ENCODE measurements at places on chromosomes 7 and 10.

DNA sequence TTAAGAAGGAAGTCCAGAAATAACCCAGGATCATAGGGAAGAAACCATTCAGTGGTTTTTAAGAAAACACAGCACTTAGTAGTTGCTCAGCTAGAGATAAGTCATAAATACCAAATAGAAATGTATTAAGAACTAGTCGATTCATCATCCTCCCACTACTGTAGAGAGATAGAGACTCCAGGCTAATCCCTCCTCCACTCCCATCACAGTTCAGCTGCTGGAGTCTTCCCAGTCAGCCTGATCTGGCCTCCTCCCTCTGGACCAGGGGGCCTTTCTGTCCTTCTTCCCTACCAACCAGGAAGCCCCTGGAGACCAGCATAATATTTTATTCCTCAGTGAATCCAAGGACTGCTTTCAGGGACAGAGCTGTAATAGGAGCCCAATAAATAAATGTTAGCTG lies 294.1 kb upstream of the YAE1 start:
- no peak for DNase-seq

DNA sequence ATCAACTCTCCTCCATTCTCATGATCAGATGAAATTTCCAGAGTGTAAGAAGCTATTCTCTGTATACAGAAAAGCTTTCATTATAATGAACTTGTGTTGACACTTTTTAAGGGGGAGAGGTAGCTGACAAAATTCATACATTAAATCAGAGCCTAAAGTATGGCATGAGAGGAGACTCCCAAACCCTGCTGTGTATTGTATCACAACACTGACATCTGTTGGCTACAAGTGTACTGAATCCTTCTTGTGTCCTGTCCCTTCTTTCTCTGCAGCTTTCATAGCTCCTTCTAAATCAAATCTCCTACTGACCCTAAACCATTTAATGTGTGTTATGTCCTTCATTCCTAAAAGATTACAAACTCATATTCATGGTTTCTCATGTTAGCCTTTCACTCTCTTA lies 70.9 kb downstream of the GCC1 start:
- DNase-seq, result peak; percentile 28

DNA sequence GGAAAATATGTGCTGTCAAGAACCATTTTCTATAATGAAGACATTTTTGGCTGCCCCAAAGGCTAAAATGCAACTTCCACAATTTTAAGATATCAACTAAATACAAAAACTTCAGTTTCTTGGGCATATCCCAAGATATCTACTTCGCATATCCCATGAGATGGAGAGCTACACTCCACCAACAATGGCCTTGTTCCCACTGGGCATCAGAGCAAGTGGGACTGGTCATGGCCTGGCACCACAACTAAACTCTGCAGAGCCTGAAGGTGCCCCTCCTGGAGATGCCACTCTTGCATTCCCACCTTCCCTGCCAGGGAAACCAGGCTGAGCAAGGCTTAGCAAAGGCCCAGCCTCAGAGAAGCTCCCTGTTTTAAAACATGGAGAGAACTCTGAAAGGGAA lies 75.8 kb upstream of the LRRC17 start:
- no peak for DNase-seq

GRCh38 chr7:21327422-21328409 lies 100.2 kb upstream of the SP4 start:
- no peak for DNase-seq

GRCh38 chr10:1368842-1369171 lies 312.6 kb downstream of the WDR37 start:
- peak; percentile 8 for DNase-seq

- no peak for DNase-seq
Observed at GRCh38 chr10:44458671-44459413, 73.9 kb upstream of the CXCL12 start.

GRCh38 chr10:113705344-113705652 lies 25.6 kb downstream of the CASP7 start:
- DNase-seq, result no peak

- no peak for DNase-seq
Observed at GRCh38 chr7:157690833-157691585, 354.2 kb downstream of the DNAJB6 start.

DNA sequence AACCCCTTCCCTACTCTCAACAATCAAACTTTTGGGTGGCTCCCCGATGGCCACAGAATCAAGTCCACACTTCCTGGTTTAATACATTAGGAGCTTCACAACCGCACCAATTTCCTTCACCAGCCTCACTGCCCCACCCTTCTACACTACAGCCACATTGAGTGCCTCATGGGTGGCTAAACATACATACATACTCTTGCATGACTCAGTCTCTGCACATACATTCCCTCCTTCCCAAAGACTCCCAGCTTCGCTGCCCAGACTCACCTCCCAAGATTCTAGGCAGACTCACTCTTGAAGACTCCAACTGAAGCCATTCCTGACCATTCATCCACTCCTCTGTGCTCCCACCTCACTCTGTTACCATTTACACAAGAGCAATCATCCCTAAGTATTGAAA lies 15.9 kb downstream of the VPS41 start:
- DNase-seq, result no peak

DNA sequence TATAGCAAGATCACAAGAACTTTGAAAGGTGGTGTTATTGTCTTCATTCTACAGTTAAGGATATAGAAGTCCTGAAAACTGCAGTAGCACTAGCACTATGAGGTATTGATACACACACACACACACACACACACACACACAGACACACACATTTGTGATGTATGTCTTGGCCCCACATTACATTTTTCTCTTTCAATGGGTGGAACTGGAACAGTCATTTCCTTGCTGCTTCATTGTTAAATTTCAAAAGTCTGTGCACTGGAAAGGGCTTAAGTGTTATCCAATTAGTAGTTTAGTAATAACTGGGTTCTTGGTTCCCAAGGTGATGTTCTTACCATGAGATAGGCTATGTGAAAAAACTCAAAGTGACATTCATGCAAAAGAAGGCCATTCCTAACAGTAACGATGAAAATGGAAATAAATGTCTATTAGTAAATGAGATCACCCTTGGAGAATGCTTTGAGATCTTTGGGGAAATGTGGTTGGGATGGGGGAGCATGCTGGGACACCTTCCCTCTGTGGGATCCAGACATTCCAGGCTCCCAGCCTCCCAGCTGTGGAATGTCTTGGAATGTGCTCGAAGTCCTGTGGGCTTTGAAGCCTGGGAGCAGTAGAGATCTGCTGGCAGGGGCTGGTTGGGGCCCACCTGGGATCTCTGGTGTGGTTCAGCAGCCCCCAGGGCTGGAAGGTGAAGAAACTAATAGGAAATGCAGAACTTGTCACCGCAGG lies 37.4 kb upstream of the CALD1 start:
- no peak for DNase-seq

- no peak for DNase-seq
Observed at GRCh38 chr7:12370249-12370648, 33.4 kb downstream of the VWDE start.

Data from GM12865 (cell line).